ENCODE measurements at places on chromosomes 7 and 10.

- DNase-seq, result peak; percentile 54
Observed at GRCh38 chr10:3484306-3485056, 300.5 kb downstream of the KLF6 start.

DNA sequence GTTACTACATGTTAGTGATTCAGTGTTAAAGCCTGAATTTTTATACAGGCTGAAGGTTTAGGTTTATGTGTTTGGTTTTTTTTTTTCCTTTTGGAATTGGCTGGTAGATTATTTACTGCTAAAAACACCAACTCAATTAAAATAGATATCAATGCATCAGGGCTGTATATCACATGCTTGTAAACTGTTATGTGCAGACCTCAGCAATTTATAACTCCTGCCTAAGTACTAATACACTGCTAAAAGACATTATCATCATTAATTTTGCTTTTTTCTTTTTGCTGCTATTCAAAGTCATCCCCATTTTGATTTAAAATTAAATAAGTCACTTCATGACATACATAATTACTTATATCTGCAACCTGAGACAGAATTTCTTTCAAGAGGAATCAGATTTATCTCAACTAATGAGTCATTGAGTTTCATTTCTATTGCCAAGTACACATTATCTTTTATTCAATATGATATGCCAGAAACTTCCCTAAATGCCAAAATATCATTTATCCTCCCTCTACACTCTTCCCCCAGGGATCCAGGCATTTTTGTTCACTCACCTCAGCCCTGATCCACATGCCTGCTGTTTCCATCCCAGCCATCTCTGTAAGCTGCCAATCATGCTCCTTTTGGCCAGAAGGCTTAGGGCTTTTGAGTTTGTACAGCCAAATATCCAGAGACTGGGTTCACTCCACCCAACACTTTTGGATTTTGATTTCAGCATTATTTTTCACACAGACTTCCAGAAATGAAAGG, 98.5 kb downstream of the POLR1F start:
- DNase-seq, result no peak

GRCh38 chr7:52909131-52909530, 126.3 kb upstream of the POM121L12 start:
- no peak for DNase-seq

DNA sequence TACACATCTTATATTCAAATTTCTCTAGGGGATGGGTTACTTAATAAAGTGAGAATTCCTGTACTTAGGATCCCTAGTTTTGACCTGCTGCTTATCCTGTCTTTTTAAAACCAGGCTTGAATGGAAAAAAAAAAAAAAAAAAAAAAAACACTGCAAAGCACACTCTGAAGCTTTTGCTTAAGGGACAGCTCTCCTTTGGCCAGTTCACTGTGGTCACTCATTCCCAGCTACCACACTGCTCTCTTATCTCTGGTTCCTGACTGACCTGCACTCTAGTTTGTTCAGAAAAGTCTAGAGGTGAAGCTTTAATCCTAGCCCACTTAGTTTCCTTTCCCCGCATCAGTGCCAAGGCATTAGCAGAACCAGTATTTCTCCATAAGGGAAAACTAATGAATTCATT, 82.4 kb downstream of the CADPS2 start:
- no peak for DNase-seq

GRCh38 chr7:98241674-98242241, 10.3 kb downstream of the TECPR1 start:
- DNase-seq, result no peak

DNA sequence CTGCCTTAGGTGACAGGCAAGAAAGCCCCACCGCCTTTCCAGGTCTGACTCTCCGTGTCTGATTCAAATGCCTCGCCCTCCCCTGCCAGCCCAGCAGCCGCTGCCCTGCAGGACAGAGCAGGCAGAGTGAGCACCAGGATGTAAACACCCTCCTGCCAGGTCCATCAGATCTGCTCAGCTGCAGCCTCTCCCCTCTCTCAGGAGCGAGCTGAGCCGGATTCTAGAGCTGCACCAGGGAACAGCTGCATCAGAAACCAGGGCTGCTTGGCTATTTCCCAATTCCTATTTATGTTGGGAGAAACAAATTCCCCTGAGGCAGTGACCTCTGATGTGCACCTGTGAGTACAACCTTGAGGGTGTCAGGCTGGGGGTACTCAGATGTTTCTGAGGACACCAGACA, 121.5 kb upstream of the ZMIZ1 start:
- DNase-seq, result no peak

GRCh38 chr7:38409531-38409930, 136.1 kb upstream of the TARP start:
- DNase-seq, result no peak

GRCh38 chr7:38316733-38317360, 43.4 kb upstream of the TARP start:
- no peak for DNase-seq

DNA sequence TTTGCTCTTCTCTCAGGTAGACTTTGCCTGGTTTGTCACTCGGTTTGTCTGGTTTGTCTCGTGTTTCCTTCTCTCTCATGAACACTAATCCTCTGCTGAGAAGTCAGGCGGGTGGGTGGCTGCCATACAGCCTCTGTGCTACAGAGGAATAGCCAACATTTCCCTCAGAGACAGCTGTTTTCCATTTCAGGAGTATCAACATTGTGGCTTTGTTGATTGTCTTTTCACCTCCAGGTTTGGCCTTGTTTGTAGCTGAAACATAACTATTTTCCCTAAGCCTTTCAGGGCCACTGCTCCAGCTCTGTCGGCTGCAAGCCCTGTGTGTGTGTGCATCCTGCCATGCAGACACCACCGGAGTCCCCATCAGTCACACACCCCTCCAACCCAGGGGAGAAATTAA, 122.8 kb downstream of the BAMBI start:
- no peak for DNase-seq

GRCh38 chr10:125611216-125611615, 71.7 kb downstream of the TEX36 start:
- no peak for DNase-seq

GRCh38 chr7:92788559-92789183, 47.7 kb downstream of the CDK6 start:
- no peak for DNase-seq

DNA sequence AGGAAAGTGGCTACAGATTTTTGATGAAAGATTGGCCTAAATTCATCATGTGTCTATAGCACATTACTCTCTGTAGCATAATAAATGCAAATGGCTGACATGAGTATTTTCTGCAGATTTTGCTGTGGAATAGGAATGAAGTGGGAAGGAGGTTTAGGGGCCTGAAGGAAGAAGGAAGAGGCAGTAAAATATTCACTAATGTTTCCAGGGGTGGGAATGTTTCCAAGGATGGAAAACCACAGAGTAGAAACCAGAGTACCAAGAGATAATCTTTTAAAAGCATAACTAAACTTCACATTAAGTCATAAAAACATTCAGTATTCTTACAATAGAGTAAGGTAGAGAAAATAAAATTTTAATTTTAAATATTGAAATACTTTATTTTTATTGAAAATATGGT, 267.8 kb downstream of the BICC1 start:
- no peak for DNase-seq

- DNase-seq, result no peak
Observed at GRCh38 chr7:45974540-45975360, 53.7 kb upstream of the IGFBP3 start.

- DNase-seq, result no peak
Observed at GRCh38 chr10:24951201-24952142, 934 bp downstream of the PRTFDC1 start.

DNA sequence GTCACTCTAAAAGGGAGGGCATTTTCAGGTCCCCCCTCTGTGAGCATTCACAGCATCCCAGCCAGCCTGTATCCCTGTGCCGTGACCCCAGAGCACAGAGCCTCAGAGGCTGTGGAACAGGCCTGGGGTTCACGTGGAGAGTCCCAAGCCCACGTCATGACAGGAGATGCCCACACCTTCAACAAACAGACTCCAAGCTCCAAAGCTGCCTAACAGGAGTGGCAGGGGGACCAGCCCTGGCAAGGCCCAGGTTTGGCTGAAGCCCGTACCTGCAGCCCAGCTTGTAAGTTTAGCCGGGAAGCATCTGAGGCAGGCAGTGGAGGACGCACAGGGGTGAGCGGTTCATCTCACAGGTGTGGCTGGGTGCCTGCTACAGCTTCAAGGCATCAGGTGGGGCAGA, 33.5 kb downstream of the LHPP start:
- no peak for DNase-seq

DNA sequence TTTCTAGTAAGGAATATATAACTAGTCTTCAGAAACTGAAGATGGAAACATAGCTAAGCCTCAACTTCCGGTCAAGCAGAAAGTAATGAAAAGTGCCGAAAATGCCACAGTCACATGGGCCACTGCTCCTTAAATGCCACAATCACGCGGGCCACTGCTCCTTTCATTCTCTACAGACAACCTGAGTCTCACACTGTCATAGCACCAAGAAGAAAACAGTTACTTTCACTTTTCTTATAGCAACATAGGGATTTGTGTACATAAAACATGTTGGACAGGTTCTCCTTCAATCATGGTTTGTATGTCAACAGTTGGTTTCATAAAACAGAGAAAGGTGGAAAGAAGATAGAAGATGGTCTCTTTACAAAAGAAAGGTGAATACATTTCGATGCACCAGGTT, 48.6 kb upstream of the NOBOX start:
- no peak for DNase-seq

- no peak for DNase-seq
Observed at GRCh38 chr7:150951521-150951920, 26.6 kb downstream of the KCNH2 start.

DNA sequence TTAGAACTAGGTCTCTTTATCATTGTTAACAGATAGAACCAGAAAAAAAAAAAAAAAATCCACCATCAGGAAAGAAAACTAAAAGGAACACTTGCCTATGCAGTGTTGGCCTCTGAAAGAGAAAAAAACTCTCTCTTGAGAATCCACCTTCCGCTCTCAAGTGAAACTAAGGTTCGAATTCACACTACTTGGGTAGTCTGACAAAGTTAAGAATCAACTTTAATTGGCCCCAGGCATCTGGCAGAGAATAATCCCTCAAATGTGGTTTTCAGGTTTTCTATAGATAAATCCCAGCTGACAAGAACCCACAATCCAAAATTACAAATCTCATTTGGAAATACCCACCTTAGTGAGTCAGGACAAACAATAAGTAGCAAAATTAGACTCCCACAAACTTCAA, 199.7 kb upstream of the LRRN3 start:
- DNase-seq, result no peak

DNA sequence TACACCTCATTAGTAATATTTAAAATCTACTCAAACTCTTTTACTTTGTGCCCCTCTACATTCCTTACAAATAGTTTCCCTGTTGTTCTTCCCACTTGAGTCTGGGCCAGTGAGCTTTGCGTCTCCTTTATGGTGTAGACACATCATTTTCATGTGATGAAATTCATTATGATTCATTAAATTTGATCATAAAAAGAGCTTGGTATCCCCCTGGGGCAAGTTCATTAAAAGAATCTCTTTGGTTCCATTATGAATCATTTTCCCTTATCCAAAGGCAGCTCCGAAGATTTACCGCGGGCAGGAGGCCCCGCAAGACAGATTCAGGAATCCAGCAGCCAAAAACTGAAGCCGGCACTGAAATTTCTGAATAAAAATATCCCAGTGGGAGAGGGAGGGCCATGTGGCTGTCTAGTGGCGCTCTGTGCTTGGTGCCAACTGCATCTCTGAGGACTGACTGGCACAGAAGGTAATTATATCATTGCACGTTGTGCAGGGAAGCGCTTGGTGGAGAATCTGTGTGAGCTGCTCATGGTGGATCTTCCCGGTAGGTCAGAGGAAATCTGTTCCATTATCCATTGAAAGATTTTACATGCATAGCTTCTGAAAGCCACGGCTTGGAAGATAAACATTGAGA, 151.4 kb upstream of the PITRM1 start:
- DNase-seq, result peak; percentile 84

DNA sequence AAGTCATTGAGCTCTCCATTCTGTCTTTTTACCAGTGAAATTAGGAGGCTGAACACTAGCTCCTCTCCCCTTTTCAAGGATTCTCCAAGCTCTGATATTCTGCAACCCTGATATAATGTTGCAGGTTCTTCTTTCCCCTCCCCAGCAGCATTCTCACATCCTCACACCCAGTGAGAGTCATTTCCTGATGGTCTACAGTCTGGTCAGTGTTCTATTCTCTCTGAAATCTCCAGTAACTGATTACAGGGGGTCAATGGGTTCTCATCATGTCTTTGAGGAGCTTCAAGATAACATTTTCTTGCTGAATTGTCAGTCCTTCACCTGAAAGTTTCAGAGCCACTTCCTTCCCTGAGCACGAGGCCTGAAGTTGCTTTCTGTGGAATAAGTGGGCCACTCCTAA, 299.4 kb downstream of the PTEN start:
- no peak for DNase-seq

DNA sequence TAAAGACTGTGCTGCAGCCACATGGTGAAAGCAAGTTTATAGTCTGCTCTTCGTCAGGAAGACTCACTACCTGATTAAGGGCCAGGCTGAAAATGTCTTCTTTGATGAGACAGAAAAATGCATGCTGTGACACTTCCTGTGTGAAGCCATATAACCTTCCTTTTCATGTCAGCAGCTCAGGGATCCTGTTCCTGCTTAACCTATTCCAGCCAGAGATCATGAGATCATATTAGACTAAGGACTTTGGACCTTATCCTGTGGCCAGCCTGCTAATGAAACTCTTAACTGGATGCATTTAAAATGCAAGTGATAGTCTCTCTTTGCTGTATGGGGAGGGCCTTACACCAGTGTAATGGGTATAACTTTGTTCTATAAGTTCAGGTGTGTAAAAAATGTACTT, 165.2 kb downstream of the PTEN start:
- DNase-seq, result no peak

GRCh38 chr10:86144301-86144700, 222.3 kb downstream of the GRID1 start:
- DNase-seq, result no peak

- DNase-seq, result no peak
Observed at GRCh38 chr10:133451346-133451745, 2.4 kb upstream of the SCART1 start.

DNA sequence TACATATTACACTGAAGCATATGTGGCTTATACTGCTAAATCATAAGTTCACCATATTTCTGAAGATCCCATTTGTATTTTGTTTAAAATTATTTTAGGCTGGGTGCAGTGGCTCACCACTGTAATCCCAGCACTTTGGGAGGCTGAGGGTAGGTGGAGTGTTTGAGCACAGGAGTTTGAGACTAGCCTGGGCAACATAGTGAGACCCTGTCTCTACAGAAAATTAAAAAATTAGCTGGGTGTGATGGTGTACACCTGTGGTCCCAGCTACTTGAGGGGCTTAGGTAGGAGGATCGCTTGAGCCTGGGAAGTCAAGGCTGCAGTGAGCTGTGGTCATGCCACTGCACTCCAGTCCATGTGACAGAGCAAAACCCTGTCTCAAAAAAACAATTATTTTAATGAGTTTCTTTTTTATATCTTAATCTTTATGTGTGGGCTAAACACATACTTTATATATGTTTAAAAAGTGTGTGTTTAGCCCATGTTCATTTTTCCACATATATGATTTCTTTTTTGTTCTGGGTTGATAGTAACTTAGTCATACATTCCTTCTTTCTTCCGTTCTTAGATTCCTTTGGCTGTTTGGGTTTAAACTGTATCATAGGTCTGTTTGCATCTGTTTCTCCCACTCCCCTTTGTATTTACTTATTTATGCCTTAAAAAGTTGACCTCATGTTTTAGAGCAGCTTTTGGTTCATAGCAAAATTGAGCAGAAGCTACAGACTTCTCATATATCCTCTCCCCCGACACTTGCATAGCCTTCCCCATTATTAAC, 33.5 kb downstream of the RSBN1L start:
- DNase-seq, result no peak

- DNase-seq, result no peak
Observed at GRCh38 chr10:91880310-91880709, 29.0 kb downstream of the FGFBP3 start.

GRCh38 chr10:49557681-49558080, 18.8 kb upstream of the ERCC6 start:
- DNase-seq, result no peak

GRCh38 chr10:62543571-62544355, 169.6 kb downstream of the ZNF365 start:
- no peak for DNase-seq
